ENCODE measurements at places on chromosomes 5 and 9.

DNA sequence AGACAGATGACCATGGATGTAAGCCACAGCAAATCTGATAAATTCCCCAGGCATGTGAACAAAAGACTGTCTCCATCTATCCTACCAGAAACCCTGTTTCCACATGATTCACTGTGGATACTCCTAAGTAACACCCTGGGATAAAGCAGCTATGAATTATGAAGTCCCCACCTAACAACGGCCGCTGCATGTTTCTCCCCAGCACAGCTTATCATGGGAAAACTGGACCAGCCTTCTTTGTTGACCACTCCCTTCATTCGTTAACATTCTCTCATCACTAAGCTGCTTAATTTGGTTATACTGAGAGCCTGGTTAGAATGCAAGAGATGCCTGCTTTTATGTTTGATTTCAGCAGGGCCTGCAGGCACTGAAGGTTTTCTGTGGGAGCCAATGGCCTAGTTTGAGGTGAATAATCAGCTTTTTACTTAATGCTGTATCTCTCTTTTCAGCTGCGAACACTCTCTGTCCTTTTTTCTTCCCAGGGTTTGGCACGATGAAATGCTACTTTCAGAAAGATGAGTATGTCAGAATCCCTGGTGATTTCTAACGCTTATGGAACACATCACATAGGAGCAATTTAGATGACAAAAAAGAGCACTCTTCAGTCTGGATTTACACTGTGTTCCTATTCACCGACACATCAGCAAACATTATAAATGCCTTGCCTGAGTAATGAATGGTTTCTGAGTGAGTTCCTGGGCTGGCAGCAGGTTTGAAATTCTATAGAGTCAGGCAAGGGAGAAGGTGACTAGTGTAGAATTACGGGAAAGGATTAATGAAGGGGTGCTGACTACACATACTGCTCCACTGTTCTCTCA lies 318.4 kb upstream of the ZNF608 start:
- DNase-seq: peak; percentile 40

DNA sequence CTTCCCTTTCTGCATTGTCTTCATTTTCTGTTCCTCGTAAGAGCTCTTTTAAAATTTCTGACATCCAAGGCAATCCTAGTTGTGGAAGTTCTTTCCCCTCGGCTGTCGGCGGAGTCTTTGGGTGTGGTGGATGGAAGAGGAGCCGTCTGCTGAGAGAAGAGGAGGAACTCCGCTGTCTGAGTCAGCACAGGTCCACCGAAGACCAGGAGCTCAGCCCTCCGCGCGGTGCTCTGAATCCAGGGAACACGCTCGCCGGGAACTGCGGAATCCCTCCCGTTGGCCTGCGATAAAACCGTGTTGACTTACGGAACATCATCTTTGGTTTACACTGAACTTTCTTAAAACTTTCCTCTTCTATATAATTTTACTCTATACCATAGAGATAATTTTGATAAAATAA lies 100.7 kb upstream of the IRX4 start:
- no peak for DNase-seq

DNA sequence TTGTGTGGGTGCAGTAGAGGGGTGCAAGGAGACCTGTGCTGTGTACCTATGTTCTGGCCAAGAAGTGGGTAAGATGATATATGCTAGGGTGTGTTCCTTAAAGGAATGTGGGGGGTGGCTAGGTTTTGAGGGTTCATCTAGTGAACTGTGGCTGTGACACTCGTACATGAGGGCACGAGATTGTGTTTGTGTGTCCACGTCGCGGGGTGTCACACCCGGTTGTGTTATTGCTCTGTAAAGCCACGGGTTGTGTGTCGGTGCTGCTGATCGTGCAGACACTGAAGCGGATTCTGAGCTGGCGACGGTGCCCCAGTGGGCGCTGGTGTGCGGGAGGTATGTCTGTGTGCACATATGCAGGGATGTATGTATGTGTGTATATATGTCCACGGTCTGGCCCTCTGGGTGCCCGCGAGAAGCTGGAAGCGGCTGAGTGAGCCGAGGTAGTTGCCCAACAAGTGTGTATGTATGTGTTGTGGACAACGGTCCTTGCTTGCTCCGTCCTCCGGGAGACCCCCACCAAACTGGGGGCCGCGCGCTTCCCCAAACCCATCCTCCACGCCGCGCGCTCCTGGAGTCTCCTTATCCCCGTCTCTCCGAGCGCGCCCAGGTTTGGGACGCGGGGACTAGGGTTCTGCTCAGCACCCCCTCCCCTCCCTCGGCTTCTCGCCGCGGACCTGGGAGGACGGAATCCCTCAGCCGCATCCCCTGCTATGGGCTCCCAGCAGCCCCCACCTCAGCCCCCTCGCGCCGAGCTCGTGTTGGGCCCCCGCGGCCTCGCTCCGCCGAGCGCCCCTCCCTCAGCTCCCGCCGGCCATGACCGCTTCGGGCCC lies 639 bp downstream of the PCDH1 start:
- DNase-seq: no peak

- no peak for DNase-seq
Observed at GRCh38 chr5:89267788-89268187, 384.8 kb upstream of the MEF2C start.

DNA sequence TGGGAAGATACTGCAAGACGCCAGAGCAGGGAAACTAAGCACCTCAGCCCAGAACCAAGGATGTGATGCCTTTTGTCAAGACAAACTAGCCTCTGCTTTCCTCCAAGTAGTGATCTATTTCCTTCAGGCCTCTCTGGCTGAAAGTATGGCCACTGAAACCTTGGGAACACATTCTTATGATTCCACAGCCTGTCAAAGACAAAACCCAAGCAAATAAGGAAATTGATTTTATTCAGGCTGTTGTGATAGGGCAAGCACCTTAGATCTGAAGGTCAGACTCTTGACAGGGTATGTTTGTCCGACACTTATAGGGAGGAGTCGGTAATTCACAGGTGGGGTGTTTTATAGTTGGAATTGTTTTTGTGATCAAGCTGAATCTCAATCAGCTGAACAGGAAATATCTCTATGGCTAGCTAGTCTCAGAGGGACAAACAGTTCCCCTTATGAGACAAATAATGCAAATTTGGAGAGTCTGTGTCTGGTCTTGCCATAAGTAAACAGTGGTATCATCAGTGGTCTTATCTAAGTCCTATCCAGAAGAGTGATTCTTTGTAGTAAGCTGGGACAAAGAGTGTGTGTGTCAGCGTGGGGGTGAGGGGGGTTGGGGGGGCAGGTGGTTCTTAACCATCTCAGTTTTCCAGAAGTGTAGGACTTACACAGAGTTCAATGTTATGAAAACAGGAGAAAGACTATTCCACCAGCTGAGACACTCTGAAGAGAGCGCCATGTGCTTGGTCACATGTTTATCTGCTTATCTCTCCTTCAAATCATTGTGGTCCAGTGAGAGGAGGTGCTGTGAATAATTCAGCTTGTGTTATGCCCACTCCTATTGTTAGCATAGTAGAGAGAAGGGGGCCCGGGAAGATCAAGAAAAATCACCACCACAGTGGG lies 6.7 kb upstream of the ZCCHC10 start:
- DNase-seq: no peak

GRCh38 chr5:94072116-94072515 lies 330.7 kb upstream of the POU5F2 start:
- no peak for DNase-seq

DNA sequence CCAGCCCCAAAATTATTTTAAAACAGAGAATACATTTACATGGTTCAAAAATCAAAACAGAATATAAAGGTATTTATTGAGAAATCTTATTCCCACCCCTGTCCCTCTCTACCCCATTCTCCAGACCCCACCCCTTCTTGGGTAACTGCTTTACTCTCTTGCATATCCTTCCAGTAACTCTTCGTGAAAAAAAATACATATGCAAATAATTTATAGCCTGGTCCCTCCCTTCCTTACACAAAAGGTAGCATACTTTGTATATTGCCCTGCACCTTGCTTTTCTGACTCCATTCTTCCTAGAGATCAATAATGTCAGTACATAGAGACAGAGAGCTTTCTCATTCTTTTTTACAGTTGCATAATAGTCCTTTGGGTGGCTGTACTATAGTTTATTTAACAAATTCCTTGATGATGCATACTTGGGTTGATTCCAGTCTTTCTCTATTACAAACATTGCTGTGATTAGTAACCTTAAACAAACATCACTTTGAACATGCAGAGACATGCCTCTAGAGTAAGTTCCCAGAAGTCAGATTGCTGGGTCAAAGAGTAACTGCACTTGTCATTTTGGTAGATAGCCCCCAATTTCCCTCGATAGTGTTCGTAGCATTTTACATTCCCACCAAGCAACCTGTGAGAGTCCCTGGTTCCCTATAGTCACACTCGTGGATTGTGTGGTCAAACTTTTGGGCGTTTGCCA lies 47.9 kb downstream of the STOM start:
- peak; percentile 95 for DNase-seq

- DNase-seq: no peak
Observed at GRCh38 chr9:88502552-88503034, 32.4 kb upstream of the NXNL2 start.

DNA sequence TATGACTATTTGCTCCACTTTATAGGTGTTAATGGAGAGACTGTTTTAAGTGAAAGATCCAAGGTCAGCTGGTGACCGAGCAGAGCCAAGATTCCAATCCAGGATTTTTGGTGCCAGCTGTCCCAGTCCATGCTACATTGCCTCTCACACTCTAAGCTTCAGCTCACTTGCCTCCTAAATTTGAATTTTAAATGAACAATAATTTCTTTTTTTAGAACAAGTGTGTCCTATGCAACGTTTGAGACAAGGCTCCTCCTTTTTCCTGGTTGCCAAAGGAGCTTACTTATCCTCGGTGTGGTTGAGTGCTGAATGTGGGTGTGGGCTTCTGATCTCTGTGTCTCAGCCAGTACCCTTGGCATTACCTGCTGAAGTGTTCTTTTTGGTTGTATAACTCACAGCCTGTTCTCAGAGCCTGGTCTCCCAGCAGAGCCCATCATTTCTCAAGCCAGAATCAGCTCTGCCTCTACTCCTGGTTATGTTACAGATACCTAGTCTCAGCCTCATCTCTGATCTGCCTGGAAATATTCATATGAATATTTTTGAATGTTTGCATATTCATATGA lies 4.0 kb upstream of the PRRC1 start:
- DNase-seq: no peak

DNA sequence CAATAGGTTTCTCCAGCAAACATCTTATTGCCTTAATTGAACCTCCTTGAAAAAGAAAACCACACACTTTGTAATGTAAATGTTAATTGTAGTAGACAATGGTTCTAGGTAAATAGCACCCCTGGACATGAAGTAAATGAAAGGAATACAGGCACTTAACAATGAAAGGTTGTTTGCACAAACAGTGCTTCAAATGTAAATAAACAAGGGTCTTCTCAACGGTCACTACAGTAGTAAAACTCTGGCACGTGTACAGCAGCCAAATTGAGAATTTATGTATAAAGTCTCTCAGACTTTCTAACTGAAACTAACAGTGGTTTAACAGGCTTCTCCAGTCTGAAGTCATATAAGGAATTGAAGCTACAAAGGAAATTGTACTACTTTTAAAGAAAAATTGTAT lies 218.3 kb downstream of the MEF2C start:
- DNase-seq: peak; percentile 51

- DNase-seq: peak; percentile 10
Observed at GRCh38 chr9:10855847-10856246, 243.0 kb upstream of the PTPRD start.

DNA sequence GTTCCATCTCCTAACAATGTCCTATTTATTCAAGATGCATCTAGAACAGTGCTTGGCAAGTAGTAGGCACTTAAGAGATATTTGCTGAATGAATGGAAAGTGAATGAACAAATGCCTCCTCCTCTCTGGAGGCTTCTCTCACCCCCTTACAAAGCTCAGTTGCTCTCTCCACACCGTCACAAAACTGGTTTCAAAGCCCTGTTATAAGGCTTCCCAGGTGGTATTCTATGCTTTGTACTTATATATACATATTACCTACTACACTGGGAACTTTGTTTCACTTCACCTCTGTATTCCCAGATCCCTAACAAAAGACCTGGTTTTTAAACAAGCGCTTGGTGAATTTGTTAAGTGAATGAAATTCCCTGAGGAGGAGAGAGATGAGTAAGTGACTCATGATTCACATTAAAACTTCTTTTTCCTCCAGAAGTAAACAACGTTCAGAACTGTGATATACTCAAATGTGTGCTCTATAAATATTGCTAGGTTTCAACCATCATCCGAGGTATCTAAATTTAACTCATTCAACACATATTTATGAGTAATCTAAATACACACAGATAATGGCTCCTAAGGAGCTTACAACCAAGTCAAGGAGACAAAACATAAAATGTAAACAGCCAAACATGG lies 36.0 kb downstream of the DENND1A start:
- peak; percentile 23 for DNase-seq

GRCh38 chr9:94999832-95000231 lies 273.3 kb downstream of the AOPEP start:
- DNase-seq: no peak

DNA sequence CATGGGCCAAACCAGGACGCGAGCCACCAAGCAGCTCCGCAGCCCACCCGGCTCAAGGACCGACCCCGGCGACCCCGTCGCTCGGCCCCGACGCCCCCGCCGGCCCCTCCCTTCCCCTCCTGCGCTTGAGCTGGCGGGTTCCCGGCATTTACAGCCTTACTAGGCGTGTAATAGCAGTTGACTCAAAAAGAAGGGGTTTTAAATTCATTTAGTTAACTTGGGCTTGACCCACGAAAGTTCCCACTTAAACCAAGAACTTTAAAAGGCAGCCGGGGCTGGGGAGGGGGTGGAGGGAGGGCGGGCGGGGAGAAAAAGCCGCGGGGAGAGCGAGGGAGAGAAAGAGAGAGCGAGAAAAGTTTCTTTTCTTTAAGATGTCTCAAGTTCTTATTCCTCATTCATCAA lies 636 bp downstream of the PRDM12 start:
- DNase-seq: no peak

- no peak for DNase-seq
Observed at GRCh38 chr9:78150312-78150982, 85.4 kb upstream of the CEP78 start.

- DNase-seq: no peak
Observed at GRCh38 chr9:136742591-136743391, at the start of gene LCN10. Gene LCN10, minus strand, starts transcription at chr9:136742940. Its CDS starts 37 bp downstream, at chr9:136742903.

DNA sequence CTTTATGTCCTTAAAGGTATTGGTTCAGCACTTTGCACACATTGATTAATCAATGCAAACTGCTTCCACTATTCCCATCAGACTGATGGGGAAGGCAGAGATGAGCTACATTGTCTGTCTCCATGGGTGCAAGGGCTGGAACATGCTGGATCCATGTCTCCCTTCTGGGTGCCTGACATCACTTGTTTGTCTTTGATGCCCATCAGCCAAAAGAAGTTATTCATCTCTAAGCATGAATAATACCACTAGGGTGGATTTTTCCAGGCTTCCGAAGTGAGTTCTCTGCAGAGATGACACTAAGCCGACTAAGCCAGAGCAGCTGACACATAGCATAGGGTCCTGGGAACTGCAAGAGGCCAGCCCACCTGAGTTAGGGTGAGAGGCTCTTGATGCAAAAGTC lies 8.7 kb downstream of the FGF1 start:
- DNase-seq: no peak
